RPMI8226 (cell line): ENCODE measurements at places on chromosomes 7 and 10.
A peak's percentile ranks its signal among the peaks of the same experiment; 100 is the strongest.

GRCh38 chr7:25260862-25261494 is 32.7 kb upstream of the NPVF start:
- DNase-seq = peak; percentile 33

DNA sequence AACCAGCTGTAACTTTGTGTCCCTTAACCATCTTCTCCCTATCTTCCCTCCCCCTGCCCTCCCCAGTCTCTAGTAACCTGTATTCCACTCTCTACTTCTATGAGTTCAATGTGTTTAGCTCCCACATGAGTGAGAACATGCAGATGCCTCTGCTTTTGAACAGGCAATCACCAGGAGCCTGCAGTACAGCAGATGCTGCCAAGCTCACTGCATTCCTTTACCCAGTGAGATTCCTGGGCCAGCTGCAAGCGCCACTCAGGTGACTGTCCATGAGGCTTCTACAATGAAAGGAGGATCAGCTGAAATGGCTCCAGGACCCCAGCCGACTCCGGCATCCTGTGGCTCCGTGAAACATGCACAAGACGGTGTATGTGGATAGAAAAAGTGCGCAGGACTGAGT is 15.7 kb downstream of the GRID1 start:
- no peak for DNase-seq

DNA sequence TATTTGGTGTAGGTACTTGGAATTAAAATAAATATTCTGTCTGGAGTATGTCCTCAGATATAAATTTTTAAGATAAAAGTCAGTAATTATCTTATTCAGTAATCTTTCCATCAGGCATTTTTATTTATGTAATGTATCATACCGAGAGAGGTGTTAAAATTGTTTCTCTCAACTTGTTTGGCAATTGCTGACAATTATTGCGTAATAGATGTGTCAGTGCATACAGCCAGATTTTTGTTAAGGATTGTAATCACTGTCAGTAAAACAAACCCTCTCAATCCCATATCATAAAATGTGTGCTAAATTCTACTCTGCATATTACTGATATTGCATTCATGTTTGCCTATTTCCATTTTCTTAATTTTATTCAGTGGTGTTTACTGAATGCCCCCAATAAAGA is 69.2 kb downstream of the CNTNAP2 start:
- no peak for DNase-seq

GRCh38 chr10:117217196-117217761 is 20.0 kb downstream of the KCNK18 start:
- peak; percentile 32 for DNase-seq

DNA sequence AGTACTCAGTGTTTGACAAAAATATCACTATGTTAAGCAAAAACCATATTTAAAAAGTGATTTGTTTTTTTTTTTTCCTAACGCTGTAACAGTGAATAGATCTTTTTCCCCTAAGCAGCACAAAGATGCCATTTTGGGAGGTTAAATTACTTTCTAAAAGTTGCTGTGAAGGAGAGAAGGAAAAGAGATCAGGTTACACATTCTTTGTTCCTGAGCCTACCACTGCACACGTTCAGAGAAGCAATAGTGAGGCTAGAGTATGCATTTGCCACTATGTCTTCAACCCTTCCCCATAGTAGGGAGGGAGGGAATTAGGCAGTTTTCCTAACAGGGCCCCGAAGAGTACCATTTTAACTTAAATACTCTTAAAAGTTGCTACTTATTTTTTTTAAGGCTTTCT is 38.9 kb downstream of the BMPR1A start:
- no peak for DNase-seq

- DNase-seq = no peak
These were observed 59.4 kb downstream of the MTPN start for GRCh38 chr7:135917721-135918120.

GRCh38 chr7:87926581-87927461 is 7.2 kb upstream of the ADAM22 start:
- peak; percentile 65 for DNase-seq

DNA sequence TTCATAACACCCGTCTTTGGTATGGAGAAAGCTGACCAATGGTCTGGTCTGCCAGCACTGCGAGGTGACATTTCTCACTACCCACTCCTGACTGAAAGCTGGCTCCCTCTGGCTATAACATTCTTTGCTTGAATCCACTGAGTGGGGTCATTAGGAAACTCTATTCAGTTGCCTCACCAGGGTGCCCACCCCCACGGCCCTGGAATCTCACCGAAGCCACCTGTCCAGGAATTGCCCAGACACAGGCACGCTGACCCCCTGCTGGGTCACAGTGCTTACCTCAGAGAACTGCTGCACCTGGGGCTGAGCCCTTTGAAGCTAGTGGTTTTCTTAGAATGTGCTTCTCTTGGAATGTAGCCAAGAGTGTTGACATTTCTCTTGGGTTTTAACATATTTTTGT is 28.6 kb downstream of the HECW1 start:
- DNase-seq = peak; percentile 30

DNA sequence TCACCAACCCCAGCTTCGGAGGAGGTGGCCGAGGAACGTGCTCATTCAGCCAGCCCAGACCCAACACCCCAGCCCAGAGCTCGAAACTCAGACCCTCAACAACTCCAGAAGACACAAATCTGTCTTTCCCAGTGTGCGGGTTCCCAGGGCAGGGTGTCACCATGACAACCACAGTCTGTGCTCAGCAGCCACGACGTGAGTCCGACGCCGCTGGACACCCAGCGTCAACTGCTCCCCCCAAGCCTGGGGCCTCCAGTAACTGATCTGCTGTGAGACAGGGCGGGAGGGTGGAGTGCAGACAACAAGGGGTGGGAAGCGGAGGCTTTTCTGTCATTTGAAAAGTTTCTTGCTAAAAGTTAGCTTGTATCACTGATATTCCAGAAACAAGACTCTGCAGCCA is 167.2 kb downstream of the MAD1L1 start:
- no peak for DNase-seq

GRCh38 chr10:44911081-44911540 is at the start of gene TMEM72:
TMEM72 (plus strand) TSS chr10:44911337; CDS start chr10:44911513, 176 bp downstream.
- no peak for DNase-seq

DNA sequence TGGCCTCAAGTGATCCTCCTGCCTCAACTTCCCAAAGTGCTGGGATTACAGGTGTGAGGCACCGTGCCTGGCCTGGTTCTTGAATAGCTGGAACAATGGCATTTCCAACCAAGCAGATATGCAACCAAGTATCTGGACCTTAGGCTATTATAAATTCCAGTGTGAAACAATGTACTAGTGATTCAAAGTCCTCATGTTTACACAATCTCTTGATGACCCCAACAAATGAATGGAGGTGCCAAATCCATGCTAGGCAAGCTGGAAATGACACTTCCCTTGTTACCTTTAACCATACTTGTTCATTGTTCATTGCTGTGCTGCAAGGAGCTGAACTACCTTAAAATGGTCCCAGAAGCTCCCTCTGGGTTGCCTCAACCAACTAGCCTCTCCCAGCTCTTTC is 282.2 kb upstream of the KLF14 start:
- no peak for DNase-seq

GRCh38 chr10:100986952-100987684 is at the start of the genes MRPL43 and TWNK:
MRPL43 (minus strand) TSS chr10:100987497; CDS start chr10:100987443, 54 bp downstream.
TWNK (plus strand) TSS chr10:100987543; CDS start chr10:100988211, 668 bp downstream.
- DNase-seq = peak; percentile 85

- no peak for DNase-seq
These were observed 24.3 kb downstream of the PTPN12 start for GRCh38 chr7:77561352-77561751.

DNA sequence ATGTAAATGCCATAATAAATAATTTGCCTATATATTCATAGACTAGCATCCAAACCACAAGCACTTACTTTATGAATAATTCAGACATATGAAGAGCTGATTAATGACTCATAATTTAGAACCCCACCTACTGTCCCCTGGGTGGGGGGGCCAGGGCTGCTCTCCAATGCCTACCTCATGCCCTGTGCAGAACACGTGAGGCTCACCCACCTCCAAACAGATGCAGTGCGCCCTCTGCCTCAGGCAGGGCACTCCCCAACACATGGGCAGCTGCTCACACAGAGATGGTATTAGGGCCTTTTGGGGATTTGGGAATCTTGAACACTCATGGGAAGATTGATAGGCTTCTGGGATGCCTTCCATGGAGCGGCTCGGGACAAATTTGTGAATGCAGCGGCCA is 75.1 kb upstream of the INSIG1 start:
- DNase-seq = no peak

DNA sequence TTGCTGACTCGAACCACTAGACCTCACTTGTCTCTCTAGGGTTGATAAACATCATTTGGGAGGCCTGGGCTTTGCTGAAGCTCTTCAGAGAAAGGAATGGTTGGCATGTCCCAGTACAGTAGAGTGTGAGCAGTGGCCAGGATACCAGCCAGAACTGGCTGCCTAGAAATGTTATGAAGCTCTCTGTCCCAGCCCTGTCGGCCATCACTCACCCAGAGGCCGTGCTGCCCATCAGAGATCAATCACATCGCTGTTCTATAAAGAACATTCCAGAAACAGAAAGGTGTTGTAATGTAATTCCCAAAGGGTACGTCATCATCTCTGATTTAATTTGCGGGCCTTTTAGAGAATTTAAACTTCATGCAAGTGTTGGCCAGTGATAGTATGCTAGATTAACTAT is 111.5 kb downstream of the PRPF18 start:
- no peak for DNase-seq
